ENCODE measurements at places on chromosomes 3 and 15. TPM values are rescaled to one million over a fixed set of nuclear protein-coding genes. Genes with fewer than 3 reads are reported as not detected.

DNA sequence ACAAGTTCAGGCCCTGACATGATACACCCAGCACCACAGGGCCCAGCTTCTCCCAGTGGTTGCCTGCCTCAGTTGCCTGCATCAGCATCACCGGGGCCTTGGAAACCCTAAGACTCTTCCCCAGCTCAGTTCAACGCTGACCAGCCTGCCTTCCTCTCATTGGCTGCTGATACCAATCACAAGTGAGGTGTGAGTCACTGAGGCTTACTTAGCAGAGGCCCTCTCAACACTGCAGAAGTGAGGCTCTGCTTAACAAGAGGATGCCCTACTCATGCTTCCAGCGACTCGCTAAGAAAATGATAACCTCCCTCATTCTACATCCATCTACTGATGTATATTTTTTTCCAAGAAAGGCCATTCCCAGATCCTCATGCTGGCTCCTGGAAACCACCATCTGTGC is 151.9 kb downstream of the ADAMTS17 start:
- no peak for DNase-seq

UROC1 gene
- total RNA-seq, result not detected

GRCh38 chr3:129688271-129688895 is 81.9 kb upstream of the PLXND1 start:
- DNase-seq, result no peak

DNA sequence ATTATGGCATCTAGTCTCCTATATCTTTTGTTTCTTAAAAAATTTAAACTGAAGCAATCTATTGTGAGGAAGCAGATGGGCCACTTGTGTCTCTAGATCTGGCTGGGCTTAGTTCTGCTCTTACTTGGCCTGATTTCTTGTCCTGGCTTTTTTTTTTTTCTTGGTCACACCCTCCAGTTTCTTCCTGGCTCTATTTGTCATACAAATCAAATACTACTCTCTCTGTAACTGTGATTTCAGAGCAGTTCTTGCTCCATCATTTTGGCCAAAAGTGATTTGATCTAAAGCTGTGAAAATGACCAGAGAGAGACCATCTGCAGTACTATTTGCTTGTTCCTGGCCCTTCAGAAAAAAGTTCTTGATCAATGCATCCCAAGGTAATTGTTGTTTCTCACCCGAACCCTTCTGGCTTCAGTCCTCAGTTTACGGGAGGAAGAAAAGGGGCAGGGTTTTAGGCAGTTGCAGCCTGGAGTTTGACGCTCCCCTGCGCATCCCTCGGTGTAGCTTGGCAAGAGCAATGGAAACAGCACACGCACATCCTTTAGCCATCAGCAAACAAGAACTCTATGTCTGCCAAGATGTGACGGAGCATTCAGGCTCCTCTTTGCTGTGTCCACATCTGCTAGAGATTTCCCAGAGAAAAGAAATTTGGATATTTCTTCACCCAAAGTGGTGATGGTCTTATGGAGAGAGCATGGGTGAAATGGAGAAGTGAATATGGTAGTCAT is 31.6 kb downstream of the CHST2 start:
- DNase-seq, result no peak

GRCh38 chr3:127780536-127781400 is 41.5 kb downstream of the MGLL start:
- DNase-seq, result no peak

- no peak for DNase-seq
Measured at GRCh38 chr3:23084367-23084766, 118.8 kb upstream of the UBE2E2 start.

STRIT1 gene
- not detected for total RNA-seq

Data from activated naive CD4-positive, alpha-beta T cell treated with anti-CD3 and anti-CD28 coated beads for 36 hours (primary cell).